Upper lobe of left lung (tissue), 6 donors: ENCODE measurements at places on chromosomes 5 and 9. TPM values are rescaled to one million over a fixed set of nuclear protein-coding genes. Genes with fewer than 3 reads are reported as not detected.

DNA sequence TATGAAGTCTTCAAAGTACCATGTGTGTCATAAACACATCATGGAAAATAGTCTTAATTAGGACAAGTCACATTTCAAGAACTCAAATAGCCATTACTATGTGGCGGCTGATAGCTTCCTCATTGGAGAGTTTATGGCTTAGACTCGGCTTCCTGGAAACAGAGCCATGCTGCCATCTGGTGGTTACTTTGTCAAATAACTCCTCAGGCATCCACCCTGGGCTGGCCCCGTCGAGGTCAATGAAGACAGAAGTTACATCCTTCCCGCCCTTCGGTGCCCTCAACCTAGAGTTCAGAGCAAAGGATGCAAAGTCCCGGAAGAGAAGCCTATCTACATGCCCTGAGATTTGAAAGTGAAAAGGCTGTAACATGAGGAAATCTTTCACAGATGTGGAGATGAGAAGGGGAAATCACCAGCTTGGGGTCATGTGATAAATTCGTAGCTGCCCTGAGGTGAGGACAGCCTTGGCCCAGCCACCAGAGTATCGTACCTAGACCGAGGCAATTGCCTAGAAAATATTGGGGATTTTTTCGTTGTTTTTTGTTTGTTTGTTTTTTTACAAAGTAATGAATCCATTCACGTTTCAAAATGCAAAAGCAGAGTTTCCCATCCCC is 45.5 kb upstream of the ZNF169 start:
- DNase-seq, result no peak

DNA sequence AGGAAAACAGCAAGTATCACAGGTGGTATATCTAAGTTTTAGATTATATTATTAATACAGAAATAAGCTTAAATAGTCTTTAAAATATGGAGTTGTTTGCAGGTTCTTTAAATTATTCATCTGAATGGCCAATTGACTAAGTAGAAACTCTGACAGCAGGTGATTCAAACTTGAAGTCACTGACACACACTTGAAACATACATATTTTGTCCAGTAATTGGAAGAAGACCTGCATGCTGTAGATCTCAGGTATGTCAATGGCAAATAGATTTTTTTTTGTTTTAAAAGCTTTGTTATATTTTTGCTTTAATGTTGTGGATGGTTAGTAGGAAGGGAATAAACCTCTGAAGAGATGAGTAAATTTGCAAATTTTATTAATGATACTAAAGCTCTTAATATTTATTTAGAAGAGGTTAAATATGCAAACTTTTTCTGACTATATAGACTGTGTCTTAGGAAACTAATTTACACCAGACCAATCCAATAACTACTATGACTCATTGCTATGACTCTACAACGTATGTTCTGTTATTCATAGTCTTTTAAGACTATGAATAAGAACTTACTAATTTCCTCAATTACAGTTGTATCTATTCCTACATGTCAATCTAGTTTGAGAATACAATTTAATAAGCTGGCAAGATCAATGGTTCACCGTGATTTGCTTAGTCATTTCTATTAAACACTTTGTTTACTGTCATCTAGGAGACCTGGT is 53.9 kb upstream of the RORB start:
- no peak for DNase-seq

Gene FOXD4L6
- not detected for total RNA-seq

DNA sequence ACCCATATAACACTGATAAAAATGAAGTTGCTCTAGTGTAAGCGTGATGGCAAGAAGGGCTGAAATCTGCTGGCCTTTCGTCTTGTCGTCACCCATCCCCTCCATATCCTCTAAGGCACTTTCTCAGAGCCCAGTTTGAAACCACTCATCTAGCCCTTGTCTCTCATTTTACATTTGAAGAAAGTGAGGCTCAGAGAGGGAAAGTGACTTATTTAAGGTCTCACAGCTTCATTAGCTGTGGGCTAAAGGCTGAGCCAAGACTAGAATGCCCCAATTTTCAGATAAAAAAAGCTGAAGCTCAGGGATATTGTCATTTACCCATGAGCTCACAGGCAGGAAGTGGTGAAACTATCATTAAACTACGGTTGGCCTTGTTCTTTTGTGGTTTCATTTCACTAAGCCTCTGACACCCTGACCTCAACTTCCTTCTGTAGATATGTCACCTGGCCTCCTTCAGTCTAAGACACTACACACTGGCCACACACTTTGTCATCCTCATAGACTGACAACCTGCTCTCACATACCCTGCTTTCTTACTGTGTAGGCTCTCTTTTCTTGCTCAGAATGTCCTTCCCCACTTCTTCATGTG is 176.7 kb upstream of the DMAC1 start:
- no peak for DNase-seq

DNA sequence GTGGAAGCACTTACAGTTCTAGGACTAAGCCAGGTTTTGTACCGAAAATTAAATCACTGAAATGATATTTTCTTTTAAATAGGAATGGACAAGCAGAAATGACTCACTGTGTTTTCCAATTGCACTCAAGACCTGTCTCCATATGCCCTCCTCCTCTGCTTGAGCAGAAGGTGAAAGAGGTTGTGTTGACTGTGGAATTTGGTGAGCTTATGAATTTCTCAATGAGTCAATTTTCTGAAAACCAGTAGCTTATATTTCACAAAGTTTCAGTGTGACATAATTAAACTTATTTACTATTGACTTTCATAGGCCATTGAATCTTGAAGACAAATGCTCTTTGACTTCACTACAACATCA is 249.9 kb downstream of the NPR3 start:
- no peak for DNase-seq

DNA sequence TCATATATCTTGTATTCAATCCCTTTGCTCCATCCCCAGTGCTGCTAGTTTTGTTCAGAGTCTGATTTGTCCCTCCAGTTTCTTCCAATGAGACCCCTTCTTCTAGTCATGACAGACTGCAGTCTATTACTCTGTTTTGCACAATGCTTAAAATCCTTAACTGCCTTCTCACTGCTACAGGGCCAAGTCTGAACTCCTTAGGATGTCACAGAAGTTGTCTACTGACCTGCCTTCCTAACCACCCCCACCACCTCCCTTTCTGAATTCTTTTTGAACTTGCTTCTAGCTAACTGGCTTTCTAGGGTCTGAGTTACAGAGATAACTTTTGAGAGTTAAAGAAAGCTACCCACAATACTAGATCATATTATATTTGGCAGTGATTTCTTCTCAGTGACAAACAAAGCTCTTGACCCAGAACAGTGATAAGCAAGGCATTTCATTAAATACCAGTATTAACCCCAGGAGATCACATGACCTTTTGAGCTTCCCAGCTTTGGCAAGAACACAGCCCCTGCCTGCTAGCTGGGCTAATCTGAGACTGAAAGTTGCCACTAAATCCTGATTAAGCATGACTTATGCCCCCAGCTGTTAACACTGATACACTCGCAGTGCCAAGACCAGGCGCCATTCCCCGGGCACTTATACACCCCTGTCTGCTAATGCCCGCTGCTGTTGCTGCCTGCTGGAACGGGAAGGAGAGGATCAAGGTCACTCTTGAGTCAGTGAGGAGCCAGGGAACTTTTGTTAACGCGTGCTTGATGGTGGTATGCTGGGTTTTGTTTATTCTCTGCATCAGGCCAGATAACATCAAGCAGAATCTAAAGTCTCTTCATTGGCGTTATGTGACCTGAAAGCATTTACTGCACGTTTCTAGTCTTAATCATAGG is 36.4 kb upstream of the ADAMTSL1 start:
- DNase-seq, result peak; percentile 24
